BJ (cell line): ENCODE measurements at places on chromosomes 16 and 17. TPM values are rescaled to one million over a fixed set of nuclear protein-coding genes. Genes with fewer than 3 reads are reported as not detected.

Gene OR3A3
- not detected in 2 replicates for polyA plus RNA-seq

Gene TMC7
- polyA plus RNA-seq: 0.40 and 0.47 TPM in 2 replicates

Gene ZSCAN10
- polyA plus RNA-seq: not detected in 2 replicates

Gene OR1F1
- polyA plus RNA-seq: 0.33 and 0.64 TPM in 2 replicates

Gene SLFN13
- 1.3 and 1.7 TPM in 2 replicates for polyA plus RNA-seq

Gene PDILT
- polyA plus RNA-seq: not detected in 2 replicates

Gene RNF222
- not detected in 2 replicates for polyA plus RNA-seq

Gene CCL23
- not detected in 2 replicates for polyA plus RNA-seq

Gene HMOX2
- 43.5 and 59.5 TPM in 2 replicates for polyA plus RNA-seq

GRCh38 chr16:25135254-25135878 is 23.8 kb downstream of the LCMT1 start:
- DNase-seq: no peak

- DNase-seq: no peak
Observed at GRCh38 chr16:53651357-53651756, 52.3 kb downstream of the RPGRIP1L start.

DNA sequence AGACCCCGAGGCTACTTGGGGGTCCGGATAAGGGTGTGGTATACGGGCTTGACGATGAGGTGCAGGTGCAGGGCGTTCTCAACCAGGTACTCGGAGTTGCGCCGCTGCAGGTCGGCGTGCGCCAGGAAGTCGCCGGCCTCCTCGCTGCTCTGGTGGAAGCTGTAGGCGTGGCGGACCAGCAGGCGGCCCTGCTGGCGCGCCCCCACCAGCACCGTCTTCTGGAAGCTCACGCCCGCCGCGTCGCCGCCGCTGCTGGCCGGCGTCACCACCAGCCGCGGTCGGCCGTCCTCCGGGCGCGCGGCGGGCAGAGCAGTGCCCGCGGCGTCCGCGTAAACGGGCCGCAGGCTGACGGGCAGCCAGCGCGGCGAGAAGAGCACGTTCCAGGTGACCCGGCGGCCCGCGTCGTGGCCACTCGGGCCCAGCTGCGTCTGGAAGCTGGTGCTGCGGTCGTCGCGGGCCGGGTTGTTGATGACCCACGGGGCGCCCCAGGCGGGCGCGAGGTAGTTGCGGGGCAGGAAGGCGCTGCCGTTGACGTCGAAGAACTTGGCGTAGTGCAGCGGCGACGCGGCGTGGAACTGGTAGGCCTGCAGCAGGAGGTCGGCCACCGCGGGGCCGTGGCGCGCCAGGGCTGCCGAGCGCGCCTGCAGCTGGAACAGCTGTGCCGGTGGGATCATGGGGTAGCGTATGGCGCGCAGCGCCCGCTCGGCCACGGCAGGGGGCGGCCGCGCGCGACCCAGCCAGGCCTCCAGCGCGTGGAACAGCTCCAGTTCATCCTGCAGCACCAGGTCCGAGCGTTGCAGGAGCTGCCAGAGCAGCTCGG is 4.8 kb downstream of the BTBD17 start:
- no peak for DNase-seq

DNA sequence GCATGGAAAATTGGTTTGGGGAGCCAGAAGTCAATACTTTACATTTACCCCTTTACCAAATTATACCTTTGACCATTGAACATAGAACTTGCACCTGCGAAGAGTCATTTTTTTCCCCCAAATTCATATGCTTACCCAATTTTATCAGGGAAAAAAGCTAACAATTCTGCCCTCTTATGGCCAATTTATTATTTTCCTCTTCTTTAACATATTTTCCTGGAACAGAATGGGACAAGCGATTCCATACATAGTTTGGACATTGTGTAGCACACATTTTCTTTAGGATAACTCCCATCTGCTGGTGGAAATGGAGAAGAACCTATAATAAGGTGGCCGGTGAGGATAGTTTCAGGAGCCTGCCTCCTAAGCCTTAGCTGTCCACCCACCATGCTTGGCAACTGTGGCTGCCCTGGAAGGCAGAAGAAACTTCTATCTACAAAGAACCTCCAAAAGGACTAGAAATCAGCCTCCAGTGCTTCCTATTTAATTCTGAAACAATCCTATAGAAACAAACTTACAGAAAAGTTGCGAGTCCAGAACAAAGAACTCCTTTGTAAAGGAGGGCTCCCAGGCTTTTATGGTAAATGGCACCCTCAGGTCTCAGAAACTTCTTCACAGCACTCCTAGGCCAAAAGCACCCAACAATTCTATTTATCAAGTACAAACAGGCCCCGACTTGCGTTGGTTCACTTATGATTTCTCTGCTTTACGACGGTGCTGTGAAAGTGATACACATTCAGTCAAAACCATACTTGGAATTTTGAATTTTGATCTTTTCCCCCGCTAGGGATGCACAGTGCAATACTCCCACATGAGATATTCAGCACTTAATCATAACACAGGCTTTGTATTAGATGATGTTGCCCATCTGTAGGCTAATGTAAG is 64.1 kb upstream of the CACNG4 start:
- no peak for DNase-seq

GRCh38 chr17:33583518-33584417 is 290.7 kb upstream of the ASIC2 start:
- DNase-seq: no peak

DNA sequence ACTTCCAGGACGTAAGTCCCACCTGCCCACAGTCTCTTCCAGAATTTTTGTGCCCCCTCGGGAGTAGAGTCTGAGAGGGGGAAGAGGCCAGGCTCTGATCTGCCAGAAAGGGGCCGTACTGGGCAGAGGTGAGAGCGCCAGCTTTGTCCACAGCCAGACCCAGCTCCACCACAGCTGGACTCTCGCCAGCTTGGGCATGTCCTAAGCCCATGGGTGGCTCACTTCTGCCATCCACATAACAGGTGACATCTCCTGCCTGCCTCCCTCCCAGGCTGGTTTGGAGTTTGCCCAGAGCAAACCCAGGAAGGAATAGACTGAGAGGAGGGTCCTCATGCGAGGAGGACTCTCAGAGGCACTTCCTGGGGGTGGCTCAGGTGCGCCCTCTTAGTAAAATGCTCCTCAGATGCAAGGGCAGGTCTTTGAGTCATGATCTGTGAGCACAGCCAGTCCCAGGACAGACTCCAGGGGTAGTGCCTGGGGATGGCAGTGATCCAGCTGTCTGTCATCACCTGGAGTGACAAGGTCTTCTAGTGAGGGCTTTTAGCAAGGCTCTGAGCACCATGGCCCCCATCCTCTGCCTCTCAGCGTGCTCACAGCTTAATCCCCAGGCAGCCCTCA is 89.2 kb downstream of the AMFR start:
- DNase-seq: no peak

- no peak for DNase-seq
Observed at GRCh38 chr17:33073416-33073815, 81.8 kb downstream of the SPACA3 start.

- no peak for DNase-seq
Observed at GRCh38 chr17:48497103-48497502, 33.7 kb downstream of the HOXB1 start.

DNA sequence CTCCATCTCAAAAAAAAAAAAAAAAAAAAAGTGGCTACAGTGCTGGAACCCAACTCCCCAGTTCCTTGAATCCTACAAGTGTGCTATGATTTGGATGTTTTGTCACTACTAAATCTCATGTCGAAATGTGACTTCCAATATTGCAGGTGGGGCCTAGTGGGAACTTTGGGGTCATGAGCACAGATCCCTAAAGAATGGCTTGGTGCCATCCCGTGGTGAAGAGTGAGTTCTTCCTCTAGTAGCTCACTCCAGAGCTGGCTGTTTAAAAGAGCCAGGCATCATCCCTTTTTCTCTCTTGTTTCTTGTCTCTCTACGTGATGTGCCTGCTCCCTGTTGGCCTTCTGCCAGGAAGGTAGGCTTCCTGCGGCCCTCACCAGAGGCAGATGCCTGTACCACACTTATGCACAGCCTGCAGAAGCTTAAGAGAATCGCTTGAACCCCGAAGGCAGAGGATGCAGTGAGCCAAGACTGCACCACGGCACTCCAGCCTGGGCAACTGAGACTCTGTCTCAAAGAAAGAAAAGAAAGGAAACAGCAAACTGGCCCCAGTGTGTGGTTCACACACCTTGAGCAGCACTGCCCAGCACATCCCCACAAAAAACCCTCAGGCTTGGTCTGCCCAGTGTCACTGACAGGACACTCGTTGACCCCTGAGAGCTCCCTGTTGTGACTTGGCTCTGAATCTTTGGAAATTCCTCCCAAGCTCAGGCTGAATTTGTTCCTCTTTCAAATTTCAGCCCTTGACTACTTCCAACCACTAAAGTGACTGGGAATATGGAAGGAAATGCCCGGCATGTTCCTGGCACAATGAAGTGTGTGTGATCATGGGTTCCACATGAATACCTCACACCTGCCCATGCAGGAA is 3.1 kb downstream of the MT1E start:
- DNase-seq: no peak

GRCh38 chr17:81193470-81194224 is 27.6 kb upstream of the AATK start:
- DNase-seq: no peak

GRCh38 chr17:9825641-9826150 is at the start of gene GLP2R:
Gene GLP2R (plus strand): TSS chr17:9825924. CDS start chr17:9826064, 140 bp downstream.
- no peak for DNase-seq

DNA sequence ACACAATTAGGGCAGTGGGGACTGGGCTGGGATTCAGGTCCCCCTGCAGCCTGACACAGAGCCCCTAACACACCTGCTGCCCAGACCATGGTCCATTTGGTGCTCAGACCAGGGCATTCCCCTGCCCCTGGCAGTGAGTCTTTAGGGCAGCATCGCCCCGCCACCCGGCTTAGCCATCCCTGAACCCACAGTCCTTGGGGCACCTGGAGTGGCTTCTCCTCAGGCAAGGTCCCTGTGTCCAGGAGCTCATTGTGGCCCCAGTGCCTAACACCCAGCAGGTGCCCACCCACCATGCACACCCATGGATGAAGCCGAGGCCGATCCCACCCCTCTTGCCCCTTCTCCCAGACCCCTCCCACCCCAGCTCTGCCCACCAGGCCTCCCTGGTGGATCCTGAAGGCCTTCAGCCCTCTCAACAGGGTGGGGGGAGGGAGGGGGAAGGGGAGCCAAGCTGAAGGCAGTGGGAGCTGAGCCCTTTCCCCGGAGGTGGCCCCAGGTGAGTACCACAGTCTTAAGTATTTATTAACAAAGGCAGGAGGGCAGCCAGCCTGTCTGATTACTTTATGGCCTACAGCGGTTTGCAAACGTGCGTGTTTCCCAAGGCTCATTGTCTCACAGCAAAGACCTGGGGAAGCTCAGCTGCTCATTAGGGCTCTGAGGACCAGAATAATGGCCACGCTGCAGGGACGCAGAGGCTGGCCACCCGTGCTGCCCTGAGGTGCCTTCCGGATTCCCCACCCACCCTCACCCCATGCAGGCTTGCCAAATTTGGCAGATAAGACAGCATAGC is 38.5 kb downstream of the RBFOX3 start:
- no peak for DNase-seq

DNA sequence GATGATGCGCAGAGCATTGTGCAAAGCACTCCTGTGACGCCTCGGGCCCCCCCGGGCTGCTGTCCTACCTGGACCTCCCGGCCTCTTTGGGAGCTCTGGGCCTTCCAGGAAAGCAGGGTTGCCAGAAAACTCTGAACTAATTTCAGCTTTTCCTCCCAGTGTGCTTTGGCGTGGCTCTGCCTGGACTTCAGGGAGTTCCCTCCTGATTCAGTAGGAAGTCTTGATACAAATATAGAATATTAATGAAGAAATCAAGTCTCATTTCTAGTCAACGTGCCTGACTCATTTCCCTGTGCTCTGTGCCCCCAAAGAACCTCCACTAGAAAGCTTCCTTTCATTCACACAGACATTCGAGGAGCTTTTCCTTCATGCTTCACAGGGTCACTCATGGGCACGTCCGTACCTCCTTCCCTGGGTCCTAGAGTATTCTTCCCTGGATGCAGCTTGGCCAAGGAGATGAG is 84.0 kb upstream of the NOL11 start:
- DNase-seq: no peak

DNA sequence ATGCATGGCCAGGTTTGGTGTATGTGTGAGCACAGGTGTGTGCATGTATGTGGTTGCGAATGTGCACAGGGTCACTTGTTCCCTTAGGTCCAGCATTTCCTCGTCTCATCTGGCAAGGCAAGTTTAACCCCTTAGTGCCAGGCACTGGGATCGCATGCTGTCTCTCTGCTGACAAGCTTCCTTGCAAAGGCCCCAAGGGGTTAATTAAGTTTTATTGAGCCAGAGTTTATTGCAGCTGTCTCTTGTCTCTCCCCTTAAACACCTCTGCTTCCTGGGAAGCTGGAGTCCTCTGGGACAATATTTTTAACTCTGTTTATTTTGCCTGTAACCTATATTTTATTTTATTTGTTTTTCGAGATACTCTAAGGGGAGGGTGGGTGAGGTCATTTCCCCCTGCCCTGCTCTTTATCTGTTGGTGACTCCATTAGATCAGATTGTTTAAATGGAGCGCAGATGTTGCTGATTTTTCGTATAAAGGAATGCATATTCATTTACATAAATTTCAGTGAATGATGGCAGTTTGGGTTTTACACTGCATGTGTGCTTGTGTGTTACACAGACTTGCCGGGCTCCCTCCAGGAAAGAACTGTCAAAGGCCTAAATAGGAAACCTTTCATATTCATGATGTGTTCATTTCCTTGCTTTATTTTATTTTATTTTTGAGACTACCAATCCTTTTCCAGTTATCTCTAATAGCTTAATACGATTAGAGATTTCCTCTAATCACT is 99.7 kb downstream of the CBLN1 start:
- no peak for DNase-seq

DNA sequence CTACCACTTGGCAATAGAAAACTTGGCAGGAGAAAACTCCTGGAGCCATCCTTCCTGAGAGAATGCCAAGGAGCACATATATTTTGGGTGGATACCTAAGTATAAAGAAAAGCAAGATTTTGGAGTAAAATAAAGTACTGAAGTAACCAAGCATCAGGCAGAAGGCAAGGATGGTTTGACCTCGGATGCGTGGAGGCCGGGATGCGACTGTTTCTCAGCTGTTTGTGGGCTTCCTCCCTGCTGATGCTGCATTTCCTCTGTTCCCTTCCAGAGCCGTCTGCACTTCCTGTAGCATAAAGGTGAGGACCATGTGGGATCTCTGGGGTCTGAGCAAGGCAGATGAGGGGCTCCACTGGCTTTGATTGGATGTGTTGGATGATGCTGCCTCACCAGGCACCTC is 5.5 kb upstream of the TCF25 start:
- DNase-seq: no peak

DNA sequence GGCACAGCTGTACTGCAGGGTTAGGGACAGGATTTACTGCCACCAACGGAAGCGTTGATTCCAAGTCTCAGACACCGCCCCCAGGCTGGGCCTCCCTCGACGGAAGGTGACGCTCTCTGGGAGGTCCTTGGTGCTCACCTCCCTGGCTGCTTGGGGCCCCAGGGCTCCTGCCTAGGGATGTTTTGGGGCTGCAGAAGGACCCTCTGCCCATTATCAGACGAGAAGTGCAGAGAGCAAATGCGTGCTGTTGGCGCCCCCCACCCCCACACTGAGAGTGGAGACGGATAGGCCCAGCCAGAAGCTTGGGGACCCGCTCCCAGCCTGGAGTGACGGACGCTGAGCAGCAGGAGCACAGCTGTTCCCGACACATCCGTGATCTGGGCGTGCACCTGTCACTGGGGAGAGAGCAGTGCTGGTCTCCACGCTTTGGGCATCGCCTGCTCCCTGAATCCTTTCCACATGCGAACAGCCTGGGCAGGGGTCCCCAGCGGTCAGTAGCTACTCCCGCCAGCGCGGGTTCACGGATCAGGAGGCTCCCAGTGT is 5.1 kb upstream of the SOX8 start:
- no peak for DNase-seq

GRCh38 chr17:40980596-40980995 is 3.5 kb downstream of the KRT40 start:
- DNase-seq: no peak
